T-helper 17 cell (primary cell): ENCODE measurements at places on chromosomes 12 and 14.

- H3K4me1 ChIP-seq, result peaks cover 8% of the 10 kb centered on the region
- H3K27ac ChIP-seq, result peak overlapping the region; percentile 81
Measured at GRCh38 chr14:75205591-75205990, 29.2 kb upstream of the TMED10 start.

DNA sequence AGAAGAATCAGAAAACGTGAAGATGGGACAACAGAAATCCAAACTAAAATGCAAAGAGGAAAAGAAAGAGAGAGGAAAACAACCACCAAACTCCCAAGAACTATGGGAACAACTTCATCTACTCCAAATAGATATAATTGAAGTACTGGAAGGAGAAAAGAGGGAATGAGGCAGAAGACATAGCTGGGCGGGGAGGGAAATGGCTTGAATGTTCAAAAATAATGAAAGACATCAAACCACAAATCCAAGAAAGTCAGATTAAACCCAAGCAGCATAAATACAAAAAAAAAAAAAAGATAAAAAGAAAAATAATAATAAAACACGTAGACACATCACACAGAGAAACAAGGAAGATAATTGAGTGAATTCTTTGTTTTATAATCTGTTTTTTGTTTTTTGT, 12.3 kb upstream of the HSP90B1 start:
- no peak overlapping the region for H3K27ac ChIP-seq
- no peak overlapping the region for H3K4me3 ChIP-seq
- H3K36me3 ChIP-seq, result peaks cover 2% of the 10 kb centered on the region
- no peak for DNase-seq

- H3K4me3 ChIP-seq, result peak overlapping the region; percentile 50
- DNase-seq, result no peak
- no peaks in the 10 kb centered on the region for H3K27me3 ChIP-seq
- peaks cover 7% of the 10 kb centered on the region for H3K4me1 ChIP-seq
- H3K36me3 ChIP-seq, result peaks cover 7% of the 10 kb centered on the region
Measured at GRCh38 chr14:100339766-100340422, 16.8 kb downstream of the SLC25A47 start.

- peaks cover 3% of the 10 kb centered on the region for H3K36me3 ChIP-seq
- H3K27ac ChIP-seq, result no peak overlapping the region
- H3K27me3 ChIP-seq, result peaks cover 53% of the 10 kb centered on the region
Measured at GRCh38 chr14:56552615-56553014, 27.0 kb upstream of the TMEM260 start.

DNA sequence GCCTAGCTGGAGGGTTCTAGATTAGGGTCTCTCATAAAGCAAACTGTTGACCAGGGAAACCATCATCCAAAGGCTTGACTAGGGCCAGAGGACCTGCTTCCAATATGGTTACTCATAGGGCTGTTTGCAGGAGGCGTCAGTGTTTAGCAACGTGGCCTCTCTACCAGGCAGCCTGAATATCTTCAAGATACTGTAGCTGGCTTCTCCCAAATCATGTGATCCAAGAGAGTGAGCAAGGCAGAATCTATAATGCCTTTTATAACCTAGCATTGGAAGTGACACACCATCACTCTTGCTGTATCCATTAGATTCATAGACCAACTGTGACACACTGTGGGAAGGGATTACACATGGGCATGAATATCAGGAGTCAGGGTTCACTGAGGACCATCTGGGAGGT, 17.3 kb downstream of the TPH2 start:
- no peak overlapping the region for H3K27ac ChIP-seq
- H3K27me3 ChIP-seq, result peaks cover 42% of the 10 kb centered on the region
- DNase-seq, result no peak
- no peak overlapping the region for H3K4me3 ChIP-seq

DNA sequence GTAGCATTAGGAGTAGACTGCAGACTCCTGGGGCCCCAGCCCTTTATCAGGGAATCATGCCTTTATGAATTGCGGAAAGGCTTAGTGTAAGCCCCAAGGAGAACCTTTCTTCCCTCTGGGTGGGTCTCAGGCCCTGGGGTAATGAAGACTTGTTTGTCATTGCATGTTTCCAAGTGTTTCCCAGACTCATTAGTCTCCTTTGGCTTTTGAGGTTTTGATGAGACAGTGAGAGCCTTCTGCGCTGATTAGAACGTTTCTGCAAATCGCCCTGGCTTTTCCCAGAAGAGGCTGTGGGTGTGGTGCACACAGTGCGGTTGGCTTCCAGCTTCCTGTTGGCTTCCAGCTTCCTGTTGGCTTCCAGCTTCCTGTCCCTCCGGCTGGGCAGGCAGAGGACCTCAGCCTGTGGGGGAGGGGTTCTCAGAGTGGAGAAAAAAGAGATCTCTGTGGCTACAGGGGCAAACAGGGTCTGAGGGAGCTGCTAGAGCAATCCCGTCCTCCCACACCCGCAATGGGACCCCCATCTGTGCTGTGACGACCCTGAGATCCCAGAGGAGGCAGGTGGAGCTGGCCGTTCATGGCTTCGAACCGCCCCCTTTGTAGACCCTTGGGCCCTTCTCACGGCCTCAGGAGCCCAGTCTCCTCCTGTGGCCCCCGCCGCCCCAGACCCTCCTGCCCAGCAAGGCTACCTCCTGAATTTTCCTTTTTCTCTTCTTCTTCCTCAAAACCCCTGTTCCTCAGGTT, 42.1 kb downstream of the GPR68 start:
- no peak for DNase-seq
- peak overlapping the region; percentile 73 for H3K4me3 ChIP-seq
- H3K27me3 ChIP-seq, result no peaks in the 10 kb centered on the region
- H3K36me3 ChIP-seq, result peaks cover 22% of the 10 kb centered on the region

- no peak overlapping the region for H3K27ac ChIP-seq
- DNase-seq, result no peak
- H3K27me3 ChIP-seq, result no peaks in the 10 kb centered on the region
- H3K4me1 ChIP-seq, result no peaks in the 10 kb centered on the region
Measured at GRCh38 chr12:78275886-78276285, 445.2 kb downstream of the NAV3 start.

DNA sequence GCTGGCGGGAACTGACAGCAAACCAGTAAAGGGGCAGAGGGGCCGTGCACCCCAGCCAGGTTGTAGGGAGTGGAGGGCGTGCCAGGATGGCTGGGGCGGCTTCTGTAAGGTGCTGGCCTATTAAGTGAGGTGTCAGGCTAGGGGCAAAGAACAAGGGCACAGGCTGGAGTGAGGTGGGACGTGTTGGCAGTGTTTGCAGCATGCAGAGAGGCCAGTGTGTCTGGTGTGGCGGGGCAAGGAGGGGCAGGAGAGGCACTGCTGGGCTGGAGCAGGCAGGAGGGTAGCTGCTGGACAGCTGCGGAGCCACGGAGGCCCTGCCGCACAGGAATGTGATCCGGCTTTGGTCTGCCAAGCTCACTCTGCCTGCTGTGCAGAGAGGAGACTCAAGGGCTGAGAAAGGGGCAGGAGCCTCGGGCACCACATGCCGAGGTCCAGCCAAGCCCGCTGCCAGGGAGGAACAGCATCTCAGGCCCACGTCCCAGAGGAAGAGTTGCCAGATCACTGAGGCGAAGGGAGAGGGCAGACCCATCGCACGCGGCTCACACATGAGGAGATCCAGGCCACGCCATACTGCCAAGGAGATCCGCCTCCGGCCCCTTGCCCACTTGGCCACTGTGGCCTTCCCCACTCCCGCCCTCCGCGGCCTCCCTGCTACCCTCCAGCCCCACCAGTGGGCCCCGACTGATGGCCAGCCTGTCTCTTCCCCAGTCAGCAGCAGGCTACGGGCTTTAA, 46.8 kb downstream of the AMN start:
- no peaks in the 10 kb centered on the region for H3K4me1 ChIP-seq
- H3K36me3 ChIP-seq, result peaks cover 5% of the 10 kb centered on the region
- H3K27me3 ChIP-seq, result no peaks in the 10 kb centered on the region
- no peak overlapping the region for H3K4me3 ChIP-seq

- no peak for DNase-seq
- H3K4me3 ChIP-seq, result no peak overlapping the region
Measured at GRCh38 chr12:127779301-127780045, 487.5 kb upstream of the TMEM132C start.

DNA sequence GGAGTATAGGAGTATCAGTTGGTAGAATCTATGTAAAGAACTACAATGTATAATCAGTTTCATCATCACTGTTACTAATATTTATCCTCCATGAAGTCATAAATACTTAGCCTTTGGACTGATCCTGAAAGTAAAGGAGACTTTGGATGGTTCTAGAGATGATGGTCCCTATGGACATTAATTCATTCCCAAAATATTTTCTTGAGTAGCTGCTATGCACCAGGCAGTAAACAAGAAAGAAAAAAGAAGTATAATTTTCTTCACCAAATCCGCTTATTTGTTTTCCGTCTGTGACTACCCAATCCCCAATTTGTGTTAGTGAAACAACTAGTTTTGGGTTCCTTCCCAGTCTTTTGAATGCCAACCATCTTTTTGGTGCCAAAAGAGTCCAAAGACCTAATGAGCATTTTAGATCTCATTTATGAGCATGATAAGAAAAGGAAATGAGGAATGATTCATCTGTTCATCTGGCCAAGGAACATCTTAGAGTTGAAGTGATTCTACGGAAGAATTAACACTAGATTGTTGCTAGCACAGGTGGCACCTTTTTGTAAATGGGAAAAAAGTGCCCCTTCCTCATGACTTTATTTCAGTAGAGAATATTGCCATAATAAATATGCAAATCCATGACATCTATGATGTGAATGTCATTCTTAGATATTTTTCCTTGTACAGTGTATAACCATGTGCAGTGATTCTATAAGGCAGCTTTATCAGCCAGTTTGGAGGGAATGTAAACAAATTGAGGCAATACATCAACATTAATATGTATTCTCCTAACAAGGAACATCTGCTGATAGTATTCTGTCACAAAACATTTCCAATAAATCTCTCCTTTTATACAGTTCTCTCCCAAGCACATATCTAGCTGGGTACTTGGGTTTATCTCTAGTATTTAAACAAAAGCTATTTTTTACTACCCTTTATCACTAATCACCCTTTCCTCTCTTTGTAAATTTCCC, 85.1 kb upstream of the CCDC91 start:
- no peaks in the 10 kb centered on the region for H3K27me3 ChIP-seq
- no peak overlapping the region for H3K4me3 ChIP-seq
- H3K4me1 ChIP-seq, result peaks cover 23% of the 10 kb centered on the region
- H3K27ac ChIP-seq, result no peak overlapping the region

DNA sequence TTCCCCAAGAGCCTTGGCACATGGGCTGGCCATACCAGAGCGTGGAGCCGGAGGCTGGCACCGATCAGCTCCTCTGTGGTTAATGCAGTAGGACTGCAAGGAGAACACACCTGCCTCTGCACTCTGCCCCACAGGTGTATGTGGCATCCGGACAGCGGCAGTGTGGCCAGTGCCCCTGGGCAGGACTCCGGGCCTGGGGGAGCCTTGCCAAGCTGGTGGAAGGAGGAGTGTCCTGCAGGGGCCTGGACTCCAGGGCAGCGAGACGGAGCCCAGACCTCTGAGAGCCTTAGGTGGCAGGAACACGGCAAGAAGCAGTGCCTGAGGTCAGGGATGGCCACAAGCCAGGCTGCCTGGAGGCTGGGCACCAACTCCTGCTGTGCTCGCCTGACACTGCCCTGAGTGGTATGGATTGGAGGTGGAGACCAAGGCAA, 5.3 kb upstream of the BEGAIN start:
- peaks cover 11% of the 10 kb centered on the region for H3K4me1 ChIP-seq
- peaks cover 4% of the 10 kb centered on the region for H3K36me3 ChIP-seq
- no peak overlapping the region for H3K4me3 ChIP-seq
- DNase-seq, result no peak

DNA sequence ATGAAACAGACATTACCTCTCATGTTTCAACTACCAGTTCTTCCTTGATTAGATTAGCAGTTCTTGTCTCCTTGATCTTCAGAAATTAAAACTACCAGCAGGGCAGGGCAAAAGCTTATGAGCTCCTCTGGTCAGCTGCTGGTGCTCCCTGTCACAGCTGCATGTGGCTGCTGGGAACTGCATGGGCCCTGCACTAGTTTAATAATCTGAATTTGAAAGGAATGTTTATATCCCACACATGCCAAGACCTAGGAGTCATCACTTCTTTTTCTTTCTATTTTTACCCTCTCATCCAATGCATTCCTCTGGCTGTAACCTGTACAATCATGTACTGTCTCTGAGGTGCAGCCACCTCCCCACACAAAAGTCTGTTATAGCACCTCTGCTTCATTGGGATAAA, 73.9 kb downstream of the ARMH4 start:
- no peak overlapping the region for H3K27ac ChIP-seq
- H3K36me3 ChIP-seq, result no peaks in the 10 kb centered on the region
- no peak overlapping the region for H3K4me3 ChIP-seq
- no peaks in the 10 kb centered on the region for H3K4me1 ChIP-seq
- peaks cover 51% of the 10 kb centered on the region for H3K27me3 ChIP-seq

GRCh38 chr12:107469011-107469410, 216.6 kb upstream of the PWP1 start:
- peak overlapping the region; percentile 21 for H3K27ac ChIP-seq
- H3K27me3 ChIP-seq, result no peaks in the 10 kb centered on the region
- DNase-seq, result no peak
- peaks cover 16% of the 10 kb centered on the region for H3K4me1 ChIP-seq
- H3K36me3 ChIP-seq, result no peaks in the 10 kb centered on the region
- no peak overlapping the region for H3K4me3 ChIP-seq

DNA sequence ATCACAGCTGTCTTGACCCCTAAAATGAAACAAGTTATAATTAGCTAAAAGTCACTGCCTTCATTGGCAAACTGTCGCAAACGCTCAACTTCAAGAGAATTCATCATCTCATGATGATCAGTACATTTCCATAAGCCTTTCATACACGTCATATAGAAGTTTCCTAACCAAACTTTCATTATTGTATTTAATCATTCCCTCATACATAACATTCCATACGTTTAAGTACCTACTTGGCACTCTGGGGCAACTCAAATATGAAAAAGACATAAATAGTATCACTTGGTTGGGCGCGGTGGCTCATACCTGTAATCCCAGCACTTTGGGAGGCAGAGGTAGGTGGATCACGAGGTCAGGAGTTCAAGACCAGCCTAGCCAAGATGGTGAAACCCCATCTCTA, 12.4 kb upstream of the PPP2R5E start:
- no peak for DNase-seq
- H3K27me3 ChIP-seq, result no peaks in the 10 kb centered on the region
- no peak overlapping the region for H3K27ac ChIP-seq
- no peaks in the 10 kb centered on the region for H3K4me1 ChIP-seq

- no peak overlapping the region for H3K27ac ChIP-seq
Measured at GRCh38 chr12:118436002-118436730, 59.8 kb downstream of the SUDS3 start.

DNA sequence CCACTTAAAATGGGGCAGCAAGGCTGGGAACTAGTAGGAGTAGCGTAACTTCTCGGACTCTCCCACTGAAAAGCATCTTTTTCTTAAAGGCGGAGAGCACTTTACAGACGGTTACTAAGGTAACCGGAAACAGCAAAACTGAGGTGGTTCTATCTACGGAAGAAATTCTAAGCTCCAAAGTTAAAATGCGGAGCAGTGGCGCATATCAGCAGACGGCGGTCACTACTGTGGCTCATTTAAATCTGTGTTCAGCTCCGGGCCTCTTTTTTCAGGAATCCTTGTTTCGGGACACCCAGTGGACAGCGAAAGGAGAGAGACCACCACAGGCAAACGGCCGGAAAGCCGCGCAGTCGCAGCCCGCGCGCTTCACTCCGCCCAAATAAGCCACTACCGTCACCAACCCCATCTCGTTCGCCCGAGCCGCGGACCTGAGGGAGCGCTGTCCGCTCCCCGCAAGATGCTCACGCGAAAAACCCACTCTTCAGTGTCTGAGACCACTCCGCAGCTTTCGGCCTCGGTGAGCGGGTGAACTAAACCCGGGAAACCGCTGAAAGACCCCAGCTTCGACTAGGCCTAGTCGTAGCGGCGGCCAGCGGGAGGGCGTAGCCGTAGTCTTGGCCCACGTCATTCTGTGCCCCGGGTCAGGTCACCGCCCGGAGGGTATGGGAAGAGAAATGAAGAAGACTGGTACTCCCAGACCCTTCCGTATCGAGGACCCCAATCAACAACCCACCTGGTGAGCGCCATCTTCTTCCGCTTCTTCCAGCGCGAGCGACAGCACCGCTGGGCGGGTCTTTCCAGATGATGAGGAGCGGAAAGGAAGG, at the start of gene SNW1:
TSS of gene SNW1 (minus strand) at position 776 of the 824 bp plus-strand sequence. CDS start at position 747, 29 bp downstream.
- peak within 1 kb of the TSS; percentile 99 for H3K27ac ChIP-seq
- peak within 1 kb of the TSS; percentile 95 for H3K4me3 ChIP-seq
- no peaks in the 10 kb centered on the region for H3K27me3 ChIP-seq
- H3K4me1 ChIP-seq, result peaks cover 21% of the 10 kb centered on the region
